ENCODE measurements at places on chromosomes 2 and 18. TPM values are rescaled to one million over a fixed set of nuclear protein-coding genes. Genes with fewer than 3 reads are reported as not detected.

UGT1A10 gene
- total RNA-seq = not detected

GCA gene
- total RNA-seq = 3.9 TPM

GRCh38 chr2:206422493-206422892 is 20.8 kb upstream of the ADAM23 start:
- no peak for DNase-seq
- H3K27ac ChIP-seq = no peak overlapping the region
- no peaks in the 10 kb centered on the region for H3K36me3 ChIP-seq
- H3K4me3 ChIP-seq = no peak overlapping the region
- no peaks in the 10 kb centered on the region for H3K4me1 ChIP-seq
- no peaks in the 10 kb centered on the region for H3K27me3 ChIP-seq

GRCh38 chr18:40160361-40160760 is 1794.7 kb upstream of the PIK3C3 start:
- no peak overlapping the region for H3K4me3 ChIP-seq
- H3K4me1 ChIP-seq = no peaks in the 10 kb centered on the region
- no peaks in the 10 kb centered on the region for H3K27me3 ChIP-seq
- DNase-seq = no peak
- no peaks in the 10 kb centered on the region for H3K36me3 ChIP-seq
- no peak overlapping the region for H3K27ac ChIP-seq

GRCh38 chr2:173874003-173874893 is 90.9 kb downstream of the SP3 start:
- no peak overlapping the region for H3K4me3 ChIP-seq
- H3K27me3 ChIP-seq = no peaks in the 10 kb centered on the region

DNA sequence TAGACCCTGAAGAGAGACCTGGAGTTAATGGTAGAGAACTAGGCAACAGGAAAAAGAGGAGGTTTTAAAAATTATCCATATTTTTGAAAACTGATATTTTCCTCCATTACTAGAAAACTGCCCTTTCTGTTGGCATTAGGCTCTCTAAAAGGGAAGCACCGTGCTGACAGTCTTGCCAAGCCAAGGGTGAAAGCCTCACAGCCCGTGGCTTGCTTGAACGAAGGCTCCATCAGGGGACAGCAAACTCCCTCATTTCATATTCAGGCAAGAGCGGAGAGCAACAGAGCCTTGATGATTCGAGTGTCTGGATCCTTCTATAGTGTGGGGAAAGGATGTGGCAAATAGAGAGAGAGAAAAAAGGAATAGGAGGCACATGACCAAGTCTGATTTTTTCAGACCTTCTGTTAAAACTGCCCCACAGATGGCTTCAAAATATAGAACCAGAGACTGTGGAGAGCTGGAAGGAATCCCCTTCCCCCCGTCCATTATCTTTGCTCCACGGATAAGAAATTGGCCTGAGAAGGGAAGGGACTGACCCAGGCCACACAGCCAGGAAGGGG is 67.0 kb downstream of the CACNB4 start:
- DNase-seq = no peak
- no peaks in the 10 kb centered on the region for H3K36me3 ChIP-seq
- H3K4me1 ChIP-seq = no peaks in the 10 kb centered on the region
- H3K27ac ChIP-seq = no peak overlapping the region
- H3K27me3 ChIP-seq = no peaks in the 10 kb centered on the region
- H3K4me3 ChIP-seq = no peak overlapping the region

DNA sequence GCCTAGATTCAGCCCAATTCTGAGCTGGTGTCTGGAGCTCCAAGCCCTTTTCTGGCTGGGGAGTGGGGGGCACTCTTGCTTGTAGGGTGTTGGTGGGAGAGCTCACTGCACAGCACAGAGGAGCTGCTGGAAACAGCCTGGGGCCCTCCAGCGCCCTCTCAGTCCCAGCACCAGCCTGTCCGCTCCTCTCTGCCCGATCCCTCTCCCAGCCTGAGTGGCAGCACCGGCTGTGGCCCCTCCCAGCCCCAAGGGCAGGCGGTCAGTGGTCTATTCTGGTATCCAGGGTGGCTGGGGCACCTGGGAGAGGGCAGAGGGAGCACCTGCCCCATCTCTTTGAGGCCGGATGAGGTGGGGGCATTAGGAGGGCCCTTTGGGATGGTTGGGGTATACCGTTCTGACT is 13.2 kb upstream of the DES start:
- H3K4me1 ChIP-seq = no peaks in the 10 kb centered on the region
- DNase-seq = no peak
- no peaks in the 10 kb centered on the region for H3K27me3 ChIP-seq
- H3K27ac ChIP-seq = no peak overlapping the region
- no peaks in the 10 kb centered on the region for H3K36me3 ChIP-seq
- H3K4me3 ChIP-seq = no peak overlapping the region

GRCh38 chr2:159462201-159462785 is 154.1 kb downstream of the BAZ2B start:
- no peaks in the 10 kb centered on the region for H3K36me3 ChIP-seq
- no peak overlapping the region for H3K4me3 ChIP-seq
- no peak overlapping the region for H3K27ac ChIP-seq
- H3K4me1 ChIP-seq = no peaks in the 10 kb centered on the region
- DNase-seq = no peak

- H3K4me1 ChIP-seq = peaks cover 5% of the 10 kb centered on the region
- H3K27ac ChIP-seq = no peak overlapping the region
- no peaks in the 10 kb centered on the region for H3K27me3 ChIP-seq
- DNase-seq = no peak
These were observed 13.8 kb upstream of the SCYGR1 start for GRCh38 chr2:227401550-227401949.

All from CD4-positive, alpha-beta T cell (primary cell).